ACHN (cell line): ENCODE measurements at places on chromosomes 2 and 18.

DNA sequence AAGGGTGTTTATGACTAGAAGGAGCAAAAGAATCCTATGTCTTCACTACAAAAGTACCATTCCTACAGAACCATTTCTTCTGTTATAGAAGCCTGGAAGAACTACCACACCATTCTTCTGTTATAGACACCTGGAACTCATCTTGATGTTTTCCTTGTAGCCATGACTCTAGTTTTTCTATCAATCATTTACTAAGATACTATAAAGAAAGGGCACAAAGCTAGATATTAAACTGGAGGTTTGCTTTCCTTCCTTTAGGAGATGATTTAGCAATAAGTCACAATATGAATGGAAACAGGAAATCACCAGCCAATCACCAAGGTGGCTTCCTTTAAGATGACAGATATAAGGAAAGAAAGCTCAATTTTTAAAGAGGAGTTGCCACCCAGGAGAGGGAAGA lies 100.3 kb upstream of the NEUROD1 start:
- DNase-seq: peak; percentile 78

DNA sequence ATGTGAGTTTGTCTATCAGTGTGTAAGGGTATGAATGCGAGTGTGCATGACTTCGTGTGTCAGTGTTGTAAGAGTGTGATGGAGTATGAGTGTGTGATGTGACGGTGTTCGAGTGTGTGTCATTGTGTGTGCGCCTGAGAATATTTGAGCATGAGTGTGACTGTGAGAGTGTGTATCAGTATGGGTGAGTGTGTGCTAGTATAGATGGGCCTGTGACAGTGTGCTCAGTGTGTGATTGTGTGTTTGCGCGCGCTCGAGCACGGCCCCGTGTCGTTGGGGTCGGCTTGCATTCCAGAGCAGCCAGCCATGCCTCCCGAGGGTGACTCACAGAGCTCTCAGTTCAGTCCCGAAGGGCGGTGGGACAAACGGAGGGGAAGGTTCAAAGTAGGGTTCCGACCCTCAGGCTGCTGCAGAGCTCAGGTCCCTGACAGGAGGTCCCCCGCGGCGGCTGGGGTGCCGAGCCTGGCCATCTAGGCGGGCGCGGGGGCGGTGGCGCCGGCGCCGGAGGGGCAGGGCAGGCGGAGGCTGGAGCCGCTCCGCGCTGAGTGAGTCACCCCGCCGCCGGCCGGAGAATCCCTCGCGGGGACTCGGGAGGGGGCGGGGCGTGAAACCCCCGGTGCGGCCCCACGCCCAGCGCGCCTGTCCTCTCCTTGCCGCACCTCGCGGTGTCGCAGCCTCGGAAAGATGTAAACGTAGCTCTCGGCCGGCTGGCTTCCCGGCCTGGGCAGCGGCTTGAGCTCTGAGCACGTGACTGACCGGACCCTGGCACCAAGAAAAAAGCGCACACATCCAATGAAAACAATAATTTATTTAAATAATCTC lies 3.8 kb downstream of the DLX2 start:
- peak; percentile 93 for DNase-seq

- no peak for DNase-seq
These were observed 458.3 kb upstream of the SLC14A2 start for GRCh38 chr18:45156946-45157345.

DNA sequence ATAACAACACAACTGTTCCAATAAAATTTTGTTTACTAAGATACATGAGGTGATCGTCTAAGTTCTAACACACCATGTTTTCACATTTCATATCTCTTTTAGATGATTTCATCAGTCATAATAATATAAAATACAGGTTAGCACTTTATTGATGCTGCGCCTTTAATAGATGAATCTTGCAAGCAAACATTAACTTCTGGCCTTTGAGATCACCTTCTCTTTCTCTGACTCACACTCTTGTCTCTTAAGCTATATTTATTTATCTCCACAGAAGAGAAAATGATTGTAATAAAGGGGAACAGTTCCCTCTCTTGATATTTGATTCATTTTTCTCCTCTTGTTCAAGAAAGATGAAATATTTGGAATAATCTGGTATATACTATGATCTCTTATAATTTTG lies 603.3 kb upstream of the POU3F3 start:
- DNase-seq: peak; percentile 65

- DNase-seq: no peak
These were observed 54.0 kb upstream of the SCN1A start for GRCh38 chr2:166181813-166182154.

DNA sequence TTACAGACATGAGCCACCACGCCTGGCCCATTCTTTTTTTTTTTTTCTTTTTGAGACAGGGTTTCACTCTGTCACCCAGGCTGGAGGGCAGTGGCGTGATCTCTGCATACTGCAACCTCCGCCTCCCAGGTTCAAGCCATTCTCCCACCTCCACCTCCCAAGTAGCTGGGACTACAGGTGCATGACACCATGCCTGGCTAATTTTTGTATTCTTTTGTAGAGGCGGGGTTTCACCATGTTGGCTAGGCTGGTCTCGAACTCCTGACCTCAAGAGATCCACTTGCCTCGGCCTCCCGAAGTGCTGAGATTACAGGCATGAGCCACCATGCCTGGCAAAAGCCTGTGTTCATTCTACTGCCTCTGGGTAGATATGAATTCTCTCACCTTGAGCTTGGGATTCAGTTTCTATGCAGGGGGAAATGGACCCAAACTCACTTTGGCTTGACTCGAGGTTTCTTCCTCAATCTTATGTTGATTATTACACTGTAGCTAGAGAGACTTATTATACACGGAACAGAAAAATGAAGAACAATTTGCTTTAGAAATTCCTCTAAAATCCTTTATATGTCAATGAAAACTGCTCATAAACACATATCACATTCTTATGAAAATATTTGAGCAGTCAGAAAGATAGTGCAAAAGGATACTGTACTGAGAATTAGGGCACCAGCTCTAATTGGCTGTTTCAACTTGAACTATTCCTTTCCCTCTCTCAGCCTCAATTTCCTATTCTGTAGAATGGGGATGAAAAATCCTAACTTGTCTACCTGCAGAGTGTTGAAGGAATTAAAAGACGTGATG lies 252.3 kb downstream of the MYCN start:
- no peak for DNase-seq

DNA sequence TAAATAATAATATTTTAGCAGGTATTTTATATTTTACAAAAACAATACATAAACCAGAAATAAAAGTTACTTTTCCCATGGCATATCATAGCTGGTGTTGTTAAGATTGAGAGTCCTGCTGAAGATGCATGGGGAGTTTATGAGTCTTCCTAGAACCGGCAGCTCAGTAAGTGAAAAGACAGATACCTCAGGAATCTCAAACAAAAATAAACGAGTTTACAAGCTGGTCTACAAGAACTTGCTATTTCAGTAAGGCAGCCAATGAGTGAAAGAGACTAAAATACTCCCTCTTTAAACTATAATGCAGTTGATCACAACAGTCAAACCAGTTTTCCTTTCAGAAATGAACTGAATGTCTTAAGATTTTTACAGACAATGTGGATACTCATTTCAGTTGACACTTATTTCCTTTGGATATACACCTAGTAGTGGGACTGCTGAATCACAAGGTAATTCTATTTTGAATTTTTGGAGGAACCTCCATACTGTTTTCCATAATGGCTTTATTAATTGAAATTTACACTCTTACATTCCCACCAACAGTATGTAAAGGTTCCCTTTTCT lies 8.9 kb downstream of the GAREM1 start:
- DNase-seq: no peak

- no peak for DNase-seq
These were observed 12.2 kb downstream of the GPATCH11 start for GRCh38 chr2:37096568-37096967.

GRCh38 chr2:20661421-20662307 lies 5.3 kb upstream of the GDF7 start:
- peak; percentile 71 for DNase-seq

DNA sequence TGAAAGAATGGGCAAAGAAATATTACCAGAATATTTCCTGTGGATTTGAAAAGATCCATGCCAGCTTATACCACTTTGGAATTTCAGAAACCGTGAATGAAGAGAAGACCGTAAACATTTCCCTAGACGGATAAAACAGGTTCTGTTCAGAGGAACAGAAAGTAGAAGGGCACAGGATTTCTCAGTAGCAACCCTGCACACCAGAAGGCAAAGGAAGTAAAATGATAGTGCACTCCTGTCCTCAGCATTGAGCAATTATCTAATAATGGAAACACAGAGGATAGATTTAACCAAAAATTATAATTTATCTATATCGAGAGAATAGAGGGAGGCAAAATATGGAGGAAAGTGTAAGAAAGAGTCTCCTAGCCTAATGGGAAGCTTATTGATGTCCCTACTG lies 87.0 kb upstream of the ITGA6 start:
- DNase-seq: no peak

DNA sequence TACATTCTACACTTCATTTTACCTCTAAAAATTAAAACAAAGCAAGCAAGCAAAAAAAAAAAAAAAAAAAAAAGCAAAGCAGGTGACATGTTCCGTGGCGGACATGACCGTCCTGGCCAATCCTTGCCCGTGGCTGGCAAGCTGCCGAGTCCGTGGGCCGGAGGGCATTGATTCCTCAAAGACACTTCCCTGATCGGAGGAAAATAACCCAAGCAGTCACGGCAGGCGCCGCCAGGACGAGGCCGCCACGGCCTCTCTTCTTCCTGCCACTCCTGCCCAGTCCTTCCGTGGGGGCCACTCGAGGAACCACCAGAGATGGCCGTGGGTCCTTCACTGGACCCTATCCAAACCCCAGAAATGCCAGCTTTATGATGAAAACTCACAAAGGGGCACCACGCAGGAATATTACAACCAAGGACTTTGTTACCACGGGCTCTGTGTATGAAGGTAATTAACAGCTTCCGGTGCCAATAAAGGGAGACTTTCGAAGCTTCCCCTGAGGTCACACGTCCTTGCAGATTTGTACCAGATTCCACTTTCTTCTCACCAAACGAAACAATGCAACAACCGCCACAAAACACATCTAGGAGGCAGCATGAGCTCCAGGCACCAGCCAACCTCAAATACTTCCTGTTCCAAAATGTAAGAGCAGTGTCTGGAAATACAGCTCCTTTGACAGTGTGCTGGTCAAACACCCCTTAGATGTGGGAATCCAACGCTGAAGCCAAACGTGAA lies 170.3 kb downstream of the HDAC4 start:
- no peak for DNase-seq

- no peak for DNase-seq
These were observed 156.2 kb downstream of the CCDC148 start for GRCh38 chr2:158300394-158300793.

- no peak for DNase-seq
These were observed 139.0 kb upstream of the LINC00305 start for GRCh38 chr18:64287926-64288325.

- no peak for DNase-seq
These were observed 94.6 kb downstream of the LDLRAD4 start for GRCh38 chr18:13313006-13313686.

- DNase-seq: no peak
These were observed 56.8 kb upstream of the HS6ST1 start for GRCh38 chr2:128375454-128375853.

GRCh38 chr2:100392715-100393114 lies 24.8 kb downstream of the CHST10 start:
- DNase-seq: no peak

- DNase-seq: no peak
These were observed 1467.4 kb upstream of the NXPH2 start for GRCh38 chr2:140247451-140248195.

DNA sequence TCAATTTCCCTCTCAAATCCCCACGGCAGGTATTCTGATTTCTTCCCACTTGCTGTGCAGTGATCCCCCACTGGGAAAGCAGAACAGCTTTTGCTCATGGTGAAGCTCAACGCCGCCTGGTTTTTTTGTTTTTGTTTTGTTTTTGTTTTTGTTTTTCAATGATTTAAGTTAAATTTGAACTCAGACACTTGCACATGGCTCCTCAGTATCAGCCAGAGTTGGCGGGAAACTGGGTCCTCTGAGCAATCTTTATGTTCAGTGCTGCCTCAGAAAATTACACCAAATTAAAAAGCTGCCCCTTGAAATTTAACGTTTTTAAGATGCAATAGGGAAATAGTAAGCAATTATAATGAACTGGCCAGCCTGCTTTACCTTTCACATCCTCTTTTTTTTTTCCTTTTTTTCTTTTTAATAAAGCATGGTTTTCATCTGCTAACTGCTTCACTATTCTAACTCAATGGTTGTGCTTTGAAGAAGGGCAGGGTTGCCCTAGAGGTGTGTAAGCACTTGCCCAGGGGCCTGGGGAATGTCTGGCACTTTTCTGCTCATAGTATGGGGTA lies 277.0 kb upstream of the HNRNPA3 start:
- no peak for DNase-seq

DNA sequence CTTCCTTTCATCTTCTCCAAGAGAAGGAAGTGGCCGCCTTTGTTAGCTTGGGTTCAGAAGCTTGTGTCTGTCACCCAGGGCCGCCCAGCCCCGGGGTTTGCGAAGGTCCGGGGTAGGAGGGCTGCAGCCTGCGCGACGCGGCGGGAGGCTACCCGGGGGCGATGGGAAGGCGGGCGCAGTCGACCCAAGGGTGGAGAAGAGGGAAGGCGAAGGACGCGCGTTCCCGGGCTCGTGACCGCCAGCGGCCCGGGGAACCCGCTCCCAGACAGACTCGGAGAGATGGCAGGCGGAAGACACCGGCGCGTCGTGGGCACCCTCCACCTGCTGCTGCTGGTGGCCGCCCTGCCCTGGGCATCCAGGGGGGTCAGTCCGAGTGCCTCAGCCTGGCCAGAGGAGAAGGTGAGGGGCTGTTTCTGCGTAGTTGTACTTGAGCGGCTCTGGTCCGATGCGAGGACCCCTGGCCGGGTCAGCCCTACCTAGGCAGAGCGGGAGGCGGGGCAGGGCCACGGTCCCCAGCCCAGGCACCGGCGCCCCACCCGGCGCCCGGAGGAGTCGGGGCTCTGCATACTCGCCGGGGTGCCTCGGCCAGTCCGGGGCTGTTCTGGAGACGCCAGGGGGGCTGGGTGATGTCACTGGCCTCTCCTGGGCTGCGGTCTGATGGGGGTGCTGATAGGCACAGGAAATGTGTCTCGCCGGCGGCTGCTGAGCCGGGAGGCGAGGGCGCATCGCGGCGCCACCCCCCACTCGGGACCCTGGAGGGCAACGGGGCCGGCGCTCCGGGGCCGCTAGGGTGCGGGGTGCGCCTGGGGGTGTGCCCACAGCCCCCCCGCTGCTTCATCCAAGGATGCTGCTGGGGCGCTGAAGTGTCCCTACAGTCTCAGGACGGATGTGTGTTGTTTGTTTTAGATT lies at the start of gene QPCT:
TSS of gene QPCT (plus strand) at position 178 of the 909 bp plus-strand sequence. CDS start at position 280, 102 bp downstream.
- peak; percentile 88 for DNase-seq

- no peak for DNase-seq
These were observed 176.9 kb downstream of the BCL2 start for GRCh38 chr18:63142594-63143225.
